ENCODE measurements at places on chromosomes 1 and 21. TPM values are rescaled to one million over a fixed set of nuclear protein-coding genes. Genes with fewer than 3 reads are reported as not detected.

DNA sequence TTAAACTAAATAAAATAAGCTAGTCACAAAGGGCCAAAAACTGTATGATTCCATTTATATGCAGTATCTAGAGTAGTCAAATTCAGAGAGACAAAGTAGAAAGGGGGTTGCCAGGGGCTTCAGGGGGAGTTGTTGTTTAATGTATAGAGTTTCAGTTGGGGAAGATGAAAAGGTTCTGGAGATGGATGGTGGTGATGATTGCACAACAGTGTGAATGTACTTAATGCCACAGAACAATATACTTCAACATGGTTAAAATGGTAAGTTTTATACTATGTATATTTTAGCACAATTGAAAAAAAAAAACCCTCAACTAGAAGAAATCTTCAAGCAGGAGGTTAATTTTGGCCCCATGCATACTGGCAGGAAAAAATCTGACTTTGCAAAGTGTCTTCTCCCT, 24.3 kb downstream of the VAV3 start:
- no peak for DNase-seq

GRCh38 chr1:65341381-65341780, 32.0 kb downstream of the DNAJC6 start:
- no peak for DNase-seq

GRCh38 chr1:116546354-116546977, 24.4 kb downstream of the CD58 start:
- no peak for DNase-seq

DNA sequence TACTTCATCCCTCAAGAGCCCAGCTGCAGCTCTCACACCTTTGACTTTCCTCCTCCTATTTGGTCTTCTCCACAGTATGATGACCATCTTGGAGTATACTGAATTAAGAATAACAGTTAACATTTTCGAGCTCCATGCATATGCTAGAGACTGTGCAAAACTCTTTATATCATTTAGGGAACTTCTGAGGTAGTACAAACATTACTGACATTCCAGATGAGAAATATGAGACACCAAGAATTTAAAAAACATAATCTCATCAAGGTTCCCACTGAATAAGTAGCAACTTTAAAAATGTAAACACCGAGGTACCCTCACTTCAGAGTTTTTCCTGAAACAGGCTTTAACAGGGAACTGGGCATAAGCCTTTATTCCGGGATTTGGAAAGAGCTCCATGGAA, 22.7 kb downstream of the FMO3 start:
- DNase-seq, result no peak

LRRC41 gene
- total RNA-seq, result 58.4 TPM

INAVA gene
- 42.2 TPM for total RNA-seq

NPR1 gene
- total RNA-seq, result 45.9 TPM

DNA sequence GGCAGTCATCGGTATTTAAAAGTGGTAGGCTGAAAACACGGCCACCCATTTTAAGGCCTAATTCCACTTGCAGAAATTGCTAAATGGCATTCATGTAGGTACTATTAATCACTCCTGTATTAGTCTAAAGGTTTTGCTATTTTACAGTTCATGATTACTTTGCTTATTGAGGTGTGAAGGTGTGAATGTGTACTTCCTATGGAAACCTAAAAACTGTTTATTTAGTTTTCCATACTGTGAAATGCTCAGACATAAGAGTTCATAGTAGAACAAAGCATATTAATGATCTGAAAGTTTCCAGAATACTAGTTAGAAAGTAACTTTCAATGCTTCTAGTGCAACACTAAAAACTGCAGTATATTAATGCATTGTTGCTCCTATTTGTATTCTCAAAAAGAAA, 69.8 kb downstream of the ITGB3BP start:
- DNase-seq, result no peak

GRCh38 chr1:200938955-200939354, 44.3 kb downstream of the INAVA start:
- no peak for DNase-seq

GRCh38 chr1:57831624-57832023, 407.8 kb upstream of the DAB1 start:
- no peak for DNase-seq

ATP1A2 gene
- 11.0 TPM for total RNA-seq

DNA sequence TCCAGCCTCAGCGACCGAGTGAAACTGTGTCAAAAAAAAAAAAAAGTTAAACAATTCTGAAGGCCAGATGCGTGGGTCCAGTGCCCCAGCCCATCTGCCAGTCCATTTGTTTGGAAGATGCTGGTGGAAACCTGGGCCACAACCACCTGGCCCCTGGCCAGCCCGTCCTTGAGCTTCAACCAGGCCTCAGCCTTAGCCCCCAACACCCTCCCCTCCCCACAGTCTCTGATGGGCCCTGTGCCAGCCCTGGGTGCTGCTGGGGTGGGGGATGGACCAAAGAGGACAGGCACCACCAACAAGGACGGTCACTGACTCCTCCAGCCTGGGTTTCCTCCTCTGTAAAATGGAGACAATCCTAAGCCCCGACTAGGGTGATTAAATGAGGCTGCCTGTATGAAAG, 19.6 kb upstream of the PLEKHG5 start:
- DNase-seq, result no peak

- no peak for DNase-seq
These were observed 16.5 kb downstream of the TBX19 start for GRCh38 chr1:168297019-168297730.

- DNase-seq, result no peak
These were observed 42.9 kb downstream of the CAPZB start for GRCh38 chr1:19442154-19443096.

DNA sequence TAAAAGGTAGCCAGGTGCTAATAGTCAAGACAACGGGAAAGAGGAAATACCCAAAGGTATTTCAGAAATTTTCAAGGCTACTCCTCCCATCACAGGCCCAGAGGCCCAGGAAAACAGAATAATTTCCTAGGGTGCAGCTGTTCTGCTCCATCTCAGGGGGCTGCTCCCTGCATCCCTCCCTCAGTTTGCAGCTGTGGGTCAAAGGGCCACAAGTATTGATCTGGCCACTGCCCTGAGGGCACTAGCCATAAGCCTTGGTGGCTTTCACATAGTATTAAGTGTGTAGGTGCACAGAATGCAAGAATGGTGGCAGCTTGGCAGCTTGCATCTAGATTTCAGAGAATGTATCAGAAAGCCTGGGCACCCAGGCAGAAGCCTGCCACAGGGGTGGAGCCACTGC, 179.5 kb downstream of the TTLL7 start:
- no peak for DNase-seq

GRCh38 chr1:110850627-110851026, 22.3 kb upstream of the CD53 start:
- no peak for DNase-seq

GRCh38 chr1:242477944-242478343, 46.6 kb downstream of the PLD5 start:
- DNase-seq, result no peak

GRCh38 chr1:201695607-201696006, 133.3 kb upstream of the IPO9 start:
- DNase-seq, result no peak

BNIPL gene
- total RNA-seq, result 105 TPM

RALGPS2 gene
- total RNA-seq, result 20.4 TPM

TMEM63A gene
- 38.1 TPM for total RNA-seq

- no peak for DNase-seq
These were observed 1.5 kb downstream of the PHGDH start for GRCh38 chr1:119713039-119713748.

DNA sequence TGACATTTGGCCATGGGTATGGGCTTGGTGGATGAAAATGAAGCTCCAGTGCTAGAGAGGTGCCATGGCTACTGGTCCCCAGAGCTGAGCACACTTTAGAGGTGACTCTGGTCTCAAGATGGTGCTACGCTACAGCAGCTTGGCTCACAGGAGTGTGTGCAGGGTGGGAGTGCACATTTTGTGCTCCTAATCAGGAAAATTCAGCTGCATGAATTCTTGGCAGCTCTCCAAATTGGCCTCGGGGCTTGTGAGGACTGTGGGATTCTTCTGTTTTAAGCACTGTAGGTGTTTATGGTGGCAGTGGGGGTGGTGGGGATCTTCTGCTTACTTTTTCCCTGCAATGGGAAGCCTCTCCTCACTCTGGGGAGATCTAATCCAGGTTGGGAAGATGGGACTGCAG, 17.3 kb upstream of the TIPRL start:
- DNase-seq, result peak; percentile 54

DNA sequence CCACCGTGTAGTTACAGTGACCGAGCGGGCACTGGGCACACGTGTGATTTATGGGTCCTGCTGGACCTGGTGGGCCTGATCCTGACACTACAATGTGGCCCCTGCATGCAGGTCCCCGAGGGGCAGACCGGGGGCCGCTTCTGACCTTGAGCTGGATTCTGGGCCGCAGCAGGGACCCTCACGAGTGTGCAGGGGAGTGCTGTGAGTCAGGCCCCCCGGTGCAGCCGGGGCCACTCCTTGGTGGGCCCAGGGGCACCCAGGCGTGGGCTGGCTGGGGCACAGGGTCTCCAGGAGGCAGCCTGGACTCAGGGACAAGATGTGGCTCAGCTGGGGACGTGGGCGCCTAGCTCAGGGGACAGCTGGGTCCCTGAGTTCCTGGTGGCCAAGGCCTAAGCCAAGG, 77.5 kb upstream of the TTC34 start:
- DNase-seq, result no peak

DNA sequence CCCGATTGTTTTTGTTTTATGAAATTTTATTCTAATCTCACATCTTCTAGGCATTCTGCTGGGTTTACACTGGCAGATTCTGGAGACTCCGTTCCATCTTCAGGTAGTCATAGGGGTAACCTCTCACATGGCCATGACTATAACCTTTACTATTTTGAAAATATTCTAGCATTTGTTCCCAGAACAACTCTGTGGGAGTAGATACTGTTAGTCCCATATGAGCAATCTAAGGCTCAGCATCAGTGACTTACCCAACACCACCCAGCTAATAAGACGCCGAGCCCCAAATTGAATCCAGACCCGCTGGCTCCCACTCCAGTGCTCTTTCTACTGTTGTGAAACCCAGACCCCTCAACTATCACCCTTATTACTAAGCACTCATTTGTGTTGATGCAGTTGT, 9.8 kb downstream of the ADAMTS4 start:
- no peak for DNase-seq

UBE2J2 gene
- total RNA-seq, result 56.7 TPM

- DNase-seq, result no peak
These were observed 88.6 kb upstream of the HNRNPU start for GRCh38 chr1:244952940-244953339.

GRCh38 chr1:224054012-224054411, 59.9 kb upstream of the FBXO28 start:
- DNase-seq, result no peak

DNA sequence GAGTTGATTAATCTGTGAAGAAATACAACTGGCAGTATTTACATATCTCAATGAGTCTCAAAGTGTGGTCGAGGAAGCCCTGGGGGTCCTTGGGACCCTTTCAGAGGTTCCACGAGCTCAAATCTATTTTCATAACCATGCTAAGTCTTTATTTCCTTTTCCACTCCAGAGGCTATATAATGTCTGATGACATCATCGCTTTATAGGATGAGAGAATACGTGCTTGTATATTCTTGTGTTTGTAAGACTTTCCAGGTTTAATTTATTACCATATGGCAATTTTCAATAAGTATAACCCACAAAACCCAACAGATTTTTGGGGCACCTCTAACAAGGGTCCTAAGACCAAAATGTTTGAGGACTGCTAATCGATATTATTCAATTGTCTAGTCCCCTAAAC, 1.4 kb upstream of the SLC19A2 start:
- DNase-seq, result no peak

NBPF10 gene
- total RNA-seq, result 2.5 TPM

DNASE2B gene
- total RNA-seq, result not detected

- DNase-seq, result peak; percentile 74
These were observed 3.2 kb downstream of the PGLYRP4 start for GRCh38 chr1:153345187-153346076.

- no peak for DNase-seq
These were observed 25.4 kb upstream of the ALDH4A1 start for GRCh38 chr1:18927654-18928272.

JAM2 gene
- total RNA-seq, result 9.1 TPM

SPRR2G gene
- total RNA-seq, result not detected

LHX8 gene
- total RNA-seq, result not detected

FABP3 gene
- 16.7 TPM for total RNA-seq

DNA sequence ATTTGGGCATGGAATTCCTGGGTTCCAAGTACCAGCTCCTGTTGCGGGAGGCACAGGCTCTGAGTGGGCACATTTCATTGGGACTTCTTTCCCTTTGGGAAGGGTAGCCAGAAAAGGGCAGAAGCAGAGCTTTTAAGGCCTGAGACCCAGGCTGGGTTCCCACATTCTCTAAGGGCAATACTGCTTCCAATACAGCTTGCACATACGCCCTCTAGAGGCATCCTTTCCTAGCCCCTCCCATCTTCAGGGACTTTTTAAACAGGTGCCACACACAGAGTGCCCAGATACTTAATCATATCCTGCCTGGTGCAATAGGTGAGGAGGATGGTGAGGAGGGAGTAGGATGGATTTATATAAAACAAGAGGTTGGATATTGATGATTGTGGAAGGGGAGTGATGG, 5.7 kb downstream of the GPR88 start:
- DNase-seq, result no peak

DNA sequence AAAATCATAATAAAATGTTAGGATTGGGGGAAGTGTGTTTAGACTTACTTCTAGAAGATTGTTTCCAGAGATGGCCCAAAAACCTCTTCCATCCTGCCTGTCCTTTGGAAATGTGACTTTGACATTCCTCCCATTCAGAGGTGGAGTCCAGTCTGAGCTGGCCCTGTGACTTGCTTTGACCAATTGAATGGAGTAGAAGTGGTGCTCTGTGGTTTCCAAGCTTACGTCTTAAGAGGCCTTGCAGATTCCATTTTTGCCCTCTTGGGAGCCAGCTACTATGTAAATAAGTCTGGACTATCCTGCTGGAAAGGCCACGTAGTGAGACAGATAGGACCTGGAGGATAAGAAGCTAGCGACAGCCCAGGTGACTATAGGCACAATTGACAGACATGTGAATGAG, 1.3 kb upstream of the NT5C1A start:
- no peak for DNase-seq

DEGS1 gene
- 130 TPM for total RNA-seq

GRCh38 chr1:165288350-165289120, 68.0 kb downstream of the LMX1A start:
- no peak for DNase-seq

GRCh38 chr1:115692224-115692623, 50.5 kb downstream of the VANGL1 start:
- DNase-seq, result no peak

DNA sequence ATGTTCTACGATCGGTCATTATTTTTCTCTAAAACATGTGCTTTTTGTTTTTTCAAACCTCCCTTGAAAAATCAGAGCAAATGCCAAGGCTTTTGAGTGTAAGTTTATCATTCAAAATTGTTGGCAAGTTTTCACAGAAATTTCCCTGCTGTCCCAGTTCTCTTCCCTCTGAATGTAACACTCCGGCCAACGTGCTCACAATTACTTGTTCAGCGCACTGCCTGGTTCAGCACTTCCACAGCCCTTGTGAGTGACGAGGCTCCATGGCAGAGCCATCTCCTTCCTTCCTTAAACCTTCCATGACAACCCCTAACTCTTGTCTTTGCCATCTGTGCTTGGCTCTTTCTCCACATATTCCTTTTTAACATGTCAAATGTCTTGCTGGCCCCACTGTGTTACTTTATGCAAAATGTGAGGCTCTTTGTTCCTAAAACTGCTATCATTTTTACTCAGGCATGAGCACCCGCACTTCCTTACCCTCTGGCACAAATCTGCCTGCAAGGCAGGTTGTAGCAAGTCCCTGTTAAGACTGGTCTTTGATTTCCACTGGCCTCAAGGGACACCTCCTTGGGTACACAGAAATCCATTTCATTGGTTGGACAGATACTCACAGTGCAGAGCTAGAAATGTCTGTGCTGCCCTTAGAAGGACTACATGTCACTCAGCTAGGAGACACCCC, 142.8 kb downstream of the HUNK start:
- DNase-seq, result no peak

EVI5 gene
- 29.7 TPM for total RNA-seq
